ENCODE measurements at places on chromosomes 13 and 19. TPM values are rescaled to one million over a fixed set of nuclear protein-coding genes. Genes with fewer than 3 reads are reported as not detected.

SCAF1 gene
- total RNA-seq = 129 TPM

CGB1 gene
- not detected for total RNA-seq

- no peak for DNase-seq
- H3K4me3 ChIP-seq = no peak overlapping the region
- H3K27me3 ChIP-seq = peaks cover 2% of the 10 kb centered on the region
- no peaks in the 10 kb centered on the region for H3K36me3 ChIP-seq
These were observed 32.8 kb downstream of the TNFSF13B start for GRCh38 chr13:108302279-108302678.

GRCh38 chr13:40149611-40150274 is 494.3 kb downstream of the COG6 start:
- no peaks in the 10 kb centered on the region for H3K27me3 ChIP-seq
- H3K4me3 ChIP-seq = no peak overlapping the region
- peaks cover 14% of the 10 kb centered on the region for H3K4me1 ChIP-seq
- DNase-seq = peak; percentile 57
- peak overlapping the region; percentile 36 for H3K27ac ChIP-seq
- no peaks in the 10 kb centered on the region for H3K36me3 ChIP-seq

- H3K4me3 ChIP-seq = no peak overlapping the region
- no peaks in the 10 kb centered on the region for H3K27me3 ChIP-seq
- H3K4me1 ChIP-seq = no peaks in the 10 kb centered on the region
- H3K36me3 ChIP-seq = no peaks in the 10 kb centered on the region
- no peak for DNase-seq
- no peak overlapping the region for H3K27ac ChIP-seq
These were observed 2439.9 kb upstream of the PCDH20 start for GRCh38 chr13:63855457-63856118.
